ENCODE measurements at places on chromosomes 11 and 22.

DNA sequence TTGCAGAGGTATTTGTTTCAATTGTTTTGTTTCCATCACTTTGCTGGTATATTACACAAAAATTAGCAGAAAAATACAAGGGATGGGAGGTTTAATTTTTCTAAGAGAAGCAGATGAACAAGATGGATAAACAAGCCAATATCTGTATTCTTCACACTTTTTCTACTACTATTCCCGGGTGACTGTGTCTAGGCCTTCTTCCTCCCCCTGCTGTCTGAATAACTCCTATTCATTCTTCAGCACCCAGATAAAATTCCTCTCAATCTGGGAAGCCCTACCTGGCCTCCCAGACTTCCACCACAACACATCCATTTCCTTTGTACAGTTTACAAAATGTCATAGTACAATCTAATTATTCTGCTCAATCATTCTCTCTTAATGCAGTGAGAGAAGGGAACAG lies 666.6 kb upstream of the TENM4 start:
- no peak for DNase-seq

- no peak for DNase-seq
Measured at GRCh38 chr22:41256254-41257253, 15.8 kb upstream of the CHADL start.

DNA sequence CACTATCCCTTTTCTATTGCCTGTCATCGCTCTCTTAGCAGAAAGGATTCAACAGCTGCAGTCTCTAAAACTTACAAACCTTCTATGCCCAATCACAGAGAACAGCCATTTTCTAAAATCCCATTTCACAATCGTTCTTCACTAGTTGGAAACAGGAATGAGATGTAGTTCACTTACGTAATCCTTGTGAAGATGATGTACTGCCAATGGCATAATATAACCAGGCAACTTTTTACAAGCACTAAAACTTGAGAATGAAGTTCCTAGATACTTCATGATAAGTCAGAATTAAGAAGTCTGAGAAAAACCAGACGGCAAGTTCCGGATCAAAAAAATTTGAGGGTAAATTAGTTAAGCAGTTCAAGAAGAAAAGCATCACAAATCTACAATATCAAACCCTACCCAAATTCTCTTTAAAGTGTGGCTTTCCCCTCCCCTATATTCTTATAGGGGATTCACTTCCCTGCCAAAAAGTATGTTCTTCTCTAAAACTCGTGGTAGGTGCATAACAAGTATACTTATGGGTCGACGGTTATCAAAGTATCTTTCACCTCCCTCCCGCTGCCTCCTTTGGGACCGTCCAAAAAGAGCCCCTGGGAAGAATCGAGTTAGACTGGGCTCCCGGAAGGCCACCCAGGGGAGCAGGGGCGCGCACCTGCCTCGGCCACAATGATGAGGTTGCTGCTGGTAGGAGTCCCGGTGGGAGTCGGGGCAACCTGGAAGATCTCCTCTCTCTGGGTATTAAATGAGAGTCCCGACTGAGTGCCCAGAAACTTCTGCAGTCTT lies 666 bp downstream of the MSANTD4 start:
- DNase-seq, result no peak

- no peak for DNase-seq
Measured at GRCh38 chr22:43129426-43130425, 13.5 kb downstream of the MCAT start.

GRCh38 chr11:133021553-133021952 lies 510.7 kb downstream of the OPCML start:
- no peak for DNase-seq

DNA sequence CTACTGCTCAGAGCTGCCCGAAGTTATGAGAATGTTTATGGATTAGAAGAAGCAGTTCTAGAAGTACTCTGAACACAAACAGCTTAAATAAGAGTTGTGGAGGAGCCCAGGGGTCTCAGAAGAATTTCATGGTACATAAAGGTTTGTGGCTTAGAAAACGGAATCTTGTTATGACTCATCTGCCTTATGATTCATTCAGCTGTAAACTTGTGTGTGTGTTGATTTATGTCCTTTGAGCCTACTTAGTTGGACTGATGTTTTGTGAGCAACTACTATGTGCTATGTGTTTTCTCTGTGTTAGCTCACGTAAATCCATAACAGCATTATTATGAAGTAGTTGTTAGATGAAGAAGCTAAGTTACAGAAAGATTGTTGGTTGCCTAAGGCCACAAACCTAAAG lies 203.7 kb downstream of the PGR start:
- no peak for DNase-seq

GRCh38 chr22:37843741-37844089 lies 419 bp downstream of the ANKRD54 start:
- no peak for DNase-seq

DNA sequence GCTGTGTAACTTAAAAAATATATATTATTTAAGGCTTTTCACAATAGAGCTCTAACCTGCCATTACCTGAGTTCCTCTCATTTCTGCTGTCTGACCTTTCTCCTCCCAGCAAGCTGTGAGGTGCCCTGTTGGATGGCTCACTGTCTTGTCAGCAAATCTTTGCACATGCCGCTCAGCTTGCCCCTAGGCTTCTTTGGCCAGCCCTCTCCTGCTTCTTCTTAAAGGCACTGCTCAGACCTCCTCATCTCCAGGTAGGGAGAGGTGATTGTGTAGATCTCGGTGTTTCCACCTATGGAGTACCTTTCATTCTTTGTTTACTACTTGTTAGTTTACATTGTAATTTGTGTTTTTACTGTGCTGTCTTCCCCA lies 96.5 kb downstream of the EXT2 start:
- no peak for DNase-seq

DNA sequence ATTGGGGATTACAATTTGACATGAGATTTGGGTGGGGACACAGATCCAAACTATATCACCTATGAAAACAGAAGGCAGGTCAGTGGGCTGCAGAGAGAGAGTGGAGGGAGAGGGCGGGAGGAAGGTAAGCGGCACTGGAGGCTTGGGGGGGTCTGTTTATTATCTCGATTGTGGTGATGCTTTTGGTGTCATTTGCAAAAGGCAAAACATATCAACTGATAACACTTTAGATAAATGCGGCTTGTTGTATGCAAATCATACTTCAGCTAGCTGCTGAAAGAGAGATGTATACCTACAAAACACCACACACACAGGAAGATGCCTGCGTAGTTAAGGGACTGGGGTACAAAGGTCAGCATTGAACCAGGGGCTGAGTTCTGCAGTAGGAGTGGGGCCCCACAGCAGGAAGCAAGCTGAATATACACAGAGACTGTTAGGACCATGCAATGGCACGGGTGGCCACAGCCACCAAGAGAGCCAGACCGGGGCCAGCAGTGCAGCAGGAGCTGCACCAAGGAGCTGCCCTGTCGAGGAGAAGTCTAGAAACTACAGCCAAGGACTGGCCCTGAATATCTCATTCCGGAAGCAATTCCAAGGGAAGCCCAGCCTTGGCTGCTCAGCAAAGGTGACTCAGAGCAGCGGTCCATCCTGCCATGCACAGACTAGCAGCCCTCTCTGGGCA lies 23.8 kb upstream of the TOLLIP start:
- DNase-seq, result no peak

DNA sequence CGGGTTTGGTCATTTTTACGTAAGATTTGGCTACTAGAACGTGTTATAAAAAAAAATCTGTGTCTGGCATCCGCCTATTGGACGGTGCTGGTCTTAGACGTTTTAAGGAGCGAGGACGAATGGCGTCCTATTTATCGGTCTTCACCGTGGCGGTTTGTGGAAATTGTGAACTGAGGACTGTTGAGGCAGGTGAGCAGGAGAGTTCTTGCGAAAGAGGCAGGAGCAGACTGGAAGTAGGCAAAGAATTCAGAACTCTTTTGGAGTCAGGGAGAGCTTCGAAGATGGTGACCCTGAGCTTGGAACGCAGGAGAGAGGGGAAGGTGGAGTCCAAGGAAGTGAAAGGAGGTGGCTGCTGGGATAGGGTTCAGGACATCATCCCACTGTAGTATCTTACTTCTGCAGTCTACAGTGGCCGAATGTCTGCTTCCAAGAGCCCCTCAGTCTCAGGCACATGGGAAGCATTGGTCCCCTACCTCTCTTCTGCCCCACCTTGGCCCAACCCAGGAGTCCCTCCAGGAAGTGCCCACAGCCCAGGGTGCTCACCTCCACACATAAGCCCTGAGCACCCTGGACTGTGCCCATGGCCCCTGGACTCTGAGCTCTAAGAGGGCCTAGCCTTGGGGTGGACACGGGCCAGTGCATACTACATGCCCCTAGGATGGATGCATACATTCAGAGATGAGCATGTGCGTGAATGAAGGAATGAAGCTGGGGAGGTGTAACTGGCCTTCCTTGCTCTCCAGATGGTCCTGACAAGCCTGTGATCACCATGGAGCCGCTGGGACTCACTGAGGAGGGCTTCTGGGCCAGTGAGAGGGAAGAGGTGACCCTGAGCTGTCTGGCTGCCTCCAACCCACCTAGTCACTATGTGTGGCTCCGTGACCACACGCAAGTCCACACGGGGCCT lies 3.7 kb downstream of the VSIG10L2 start:
- no peak for DNase-seq

DNA sequence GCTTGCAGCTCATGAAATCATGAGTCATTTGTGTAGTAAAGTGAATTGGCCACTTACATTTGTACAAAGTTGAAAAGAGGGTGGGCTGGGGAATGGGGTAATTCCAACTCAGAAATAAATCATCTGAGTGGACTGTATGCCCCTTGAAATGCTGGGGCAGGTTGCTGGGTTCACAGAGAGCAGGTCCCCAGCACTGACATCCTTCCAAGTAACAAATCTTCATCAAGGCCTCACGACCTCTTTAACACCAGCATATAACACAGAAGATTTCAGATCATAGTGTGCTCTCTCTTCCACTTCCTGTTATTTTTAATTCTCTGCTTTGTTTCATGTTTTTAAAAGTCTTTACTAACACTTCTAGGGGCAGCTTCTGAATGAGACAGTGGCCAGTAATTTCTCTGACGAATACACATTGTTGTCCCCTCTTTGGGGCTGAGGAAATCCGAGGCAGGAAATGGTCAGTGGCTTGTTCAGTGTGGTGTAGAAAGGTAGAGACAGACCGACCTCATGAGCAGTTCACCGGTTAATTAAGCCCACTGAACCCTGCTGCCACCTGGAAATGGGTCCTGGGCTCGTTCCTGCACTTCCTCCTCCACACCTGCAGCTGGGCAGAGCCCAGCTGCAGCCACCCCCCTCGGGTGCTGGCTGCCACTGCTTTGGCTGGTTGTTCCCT lies 127.7 kb downstream of the MAML2 start:
- no peak for DNase-seq

GRCh38 chr22:20506543-20507252 lies 712 bp upstream of the MED15 start:
- DNase-seq, result no peak

DNA sequence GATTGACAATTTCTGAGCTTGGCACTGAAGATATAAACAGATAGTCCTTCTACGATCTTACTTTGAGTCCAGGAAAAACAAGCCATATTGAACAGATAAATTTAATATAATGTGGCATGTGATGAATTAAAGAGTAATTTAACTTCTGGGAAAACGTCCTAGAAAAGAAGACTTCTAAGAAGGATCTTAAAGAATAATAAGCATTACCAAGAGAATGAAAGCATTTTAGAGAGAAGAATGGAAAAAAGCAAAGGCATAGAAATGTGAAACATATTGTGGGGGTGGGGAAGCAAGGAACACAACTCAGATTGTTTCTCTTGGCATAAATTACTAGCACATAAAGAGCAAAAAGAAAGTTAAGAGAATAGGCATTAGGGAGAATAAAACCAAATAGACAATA lies 5.4 kb downstream of the DDIAS start:
- no peak for DNase-seq

- no peak for DNase-seq
Measured at GRCh38 chr11:116960930-116961329, 123.5 kb upstream of the APOA1 start.

DNA sequence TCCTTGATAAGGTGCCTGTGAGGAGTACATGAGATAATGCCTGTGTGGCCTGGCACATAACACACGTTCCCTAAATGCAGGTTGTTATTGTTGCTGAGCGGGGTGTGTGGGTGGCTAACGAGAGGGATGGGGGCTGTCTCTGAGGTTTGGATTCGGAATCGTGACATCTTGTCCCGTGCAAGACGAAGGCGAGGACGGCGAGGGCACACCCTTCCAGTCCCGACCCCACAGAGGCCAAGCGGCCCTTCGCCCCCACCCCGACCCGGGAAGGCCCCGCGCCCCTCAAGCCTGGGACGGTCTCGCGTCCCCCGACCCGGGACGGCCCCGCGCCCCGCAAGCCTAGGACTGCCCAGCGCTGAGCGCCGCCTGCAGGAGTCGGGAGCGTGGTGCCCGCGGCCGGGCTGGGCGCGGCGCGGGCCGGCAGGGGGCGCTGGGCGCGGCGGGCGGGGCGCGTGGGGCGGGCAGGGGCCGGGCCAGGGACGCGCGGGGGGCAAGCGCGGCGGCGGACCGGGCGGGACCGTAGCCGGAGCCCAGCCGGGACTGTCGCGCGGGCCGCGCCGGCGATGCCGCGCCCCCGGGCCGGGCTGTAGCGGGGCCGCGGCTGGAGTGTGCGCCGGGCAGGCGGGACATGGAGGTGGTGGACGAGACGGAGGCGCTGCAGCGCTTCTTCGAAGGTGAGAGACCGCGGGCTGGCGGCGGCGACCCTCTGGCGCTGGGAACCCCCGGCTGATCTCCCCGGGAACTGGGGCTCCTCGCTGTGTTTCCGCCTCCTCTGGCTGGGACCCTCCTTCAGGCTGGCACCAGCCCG lies at the start of gene MYRF:
TSS of gene MYRF (plus strand) at position 520 of the 808 bp plus-strand sequence. CDS start at position 629, 109 bp downstream.
- DNase-seq, result no peak

DNA sequence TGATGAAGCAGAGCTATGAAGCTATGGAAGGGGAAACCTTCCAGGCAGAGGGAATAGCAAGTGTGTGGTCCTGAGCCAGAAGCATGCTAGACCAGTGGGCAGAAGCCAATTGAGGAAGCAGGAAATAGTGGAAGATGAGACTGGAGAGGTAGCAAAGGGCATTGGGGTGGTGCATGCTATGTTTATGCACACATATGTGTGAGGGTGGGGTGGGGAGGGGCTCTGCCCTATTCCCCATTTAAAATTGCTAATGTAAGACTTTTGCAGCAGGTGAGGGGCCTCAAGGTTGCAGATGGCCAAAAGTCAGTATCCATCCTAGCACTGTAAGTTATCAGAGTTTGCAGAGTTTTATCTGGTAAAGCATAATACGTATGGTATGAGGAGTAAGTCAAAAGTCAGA lies 626.6 kb upstream of the KIRREL3 start:
- no peak for DNase-seq

GRCh38 chr11:116527180-116527991 lies 245.4 kb downstream of the BUD13 start:
- DNase-seq, result no peak

DNA sequence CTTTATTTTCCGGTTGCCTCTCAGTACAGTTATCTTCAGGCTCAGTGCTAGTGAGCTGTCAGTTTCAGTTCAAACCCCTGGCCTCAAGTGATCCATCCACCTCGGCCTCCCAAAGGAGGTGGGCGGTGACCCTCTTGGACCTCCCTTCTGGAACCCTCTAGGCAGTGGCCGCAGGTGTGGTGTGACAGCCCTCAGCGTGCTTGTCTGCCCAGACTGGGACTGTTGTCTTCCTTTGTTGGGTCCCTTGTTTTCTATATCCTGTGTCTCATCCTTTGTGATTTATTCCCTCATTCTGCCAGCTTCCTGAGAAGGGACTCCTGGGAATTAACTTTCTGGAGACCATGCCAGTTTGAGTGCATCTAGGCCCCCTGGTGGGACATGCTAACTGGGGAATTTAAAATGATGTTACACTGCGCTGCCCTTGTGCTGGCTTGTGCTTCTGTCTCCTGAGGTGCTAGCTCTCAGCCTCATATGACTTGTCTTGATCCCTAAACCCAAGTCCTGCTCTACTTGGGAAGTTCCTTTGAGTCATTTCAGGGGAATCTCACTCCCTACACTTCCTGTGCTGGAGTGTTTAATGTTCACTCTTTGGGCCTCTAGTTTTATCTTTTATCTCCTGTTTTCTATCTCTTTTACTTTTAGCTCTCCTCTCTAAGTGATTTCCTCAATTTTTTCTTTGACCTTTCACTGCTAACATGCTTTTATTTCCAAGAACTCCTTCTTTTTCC lies 19.4 kb downstream of the MED15 start:
- no peak for DNase-seq
